Stimulated activated CD4-positive, alpha-beta T cell treated with anti-CD3 and anti-CD28 coated beads, Interleukin-12 subunit alpha, Interleukin-12 subunit beta, amount 100 ng/mL, for 24 hours (primary cell): ENCODE measurements at places on chromosomes 6 and 20.

- DNase-seq, result no peak
Observed at GRCh38 chr6:25623065-25623464, 28.9 kb upstream of the SCGN start.

DNA sequence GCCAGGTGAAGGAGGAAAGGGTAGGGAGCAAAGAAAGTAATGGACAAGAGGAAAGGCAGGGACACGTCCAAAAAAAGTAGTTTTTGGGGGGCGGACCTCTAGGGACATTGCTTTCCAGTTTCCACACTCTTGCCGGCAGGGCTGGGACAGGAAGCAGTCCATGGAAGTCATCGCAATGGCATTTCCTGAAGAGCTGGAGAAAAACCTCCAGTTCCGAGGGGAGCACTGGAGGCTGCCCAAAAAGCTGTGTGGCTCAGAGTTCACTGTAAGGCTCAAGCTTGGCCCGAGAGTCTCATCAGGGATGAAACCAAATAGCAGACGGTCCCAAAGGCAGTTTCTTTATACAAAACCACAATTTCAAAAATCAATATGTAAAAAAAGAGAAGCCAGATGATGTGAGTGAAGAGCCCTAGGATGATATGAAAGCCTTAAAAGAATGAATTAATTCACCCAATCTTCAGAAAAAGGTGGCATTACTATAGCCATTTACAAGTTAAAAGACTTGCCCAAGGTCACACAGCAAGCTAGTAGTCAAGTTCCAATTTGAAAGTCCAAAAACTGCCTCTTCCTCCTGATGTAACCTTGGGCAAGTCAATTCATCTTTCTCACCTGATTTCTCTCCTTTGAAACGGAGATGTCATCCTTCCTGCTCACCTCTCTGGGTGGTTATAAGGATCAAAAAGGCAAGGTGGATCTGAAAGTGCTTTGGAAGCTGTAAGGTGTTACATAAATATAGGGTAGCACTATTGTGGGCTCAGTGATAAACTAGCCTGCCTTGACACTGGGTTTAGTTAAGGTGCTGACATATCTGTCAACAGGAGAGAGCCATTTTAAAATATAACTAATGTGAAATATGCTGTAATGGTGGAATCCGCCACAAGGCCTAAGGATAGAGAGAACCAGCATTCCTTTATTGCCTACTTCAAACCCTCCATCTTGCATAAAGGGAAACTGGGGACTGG, 9.1 kb downstream of the BCL2L1 start:
- DNase-seq, result no peak

- no peak for DNase-seq
Observed at GRCh38 chr20:22389836-22390542, 194.4 kb downstream of the FOXA2 start.

- no peak for DNase-seq
Observed at GRCh38 chr6:29953001-29953441, 10.7 kb downstream of the HLA-A start.

DNA sequence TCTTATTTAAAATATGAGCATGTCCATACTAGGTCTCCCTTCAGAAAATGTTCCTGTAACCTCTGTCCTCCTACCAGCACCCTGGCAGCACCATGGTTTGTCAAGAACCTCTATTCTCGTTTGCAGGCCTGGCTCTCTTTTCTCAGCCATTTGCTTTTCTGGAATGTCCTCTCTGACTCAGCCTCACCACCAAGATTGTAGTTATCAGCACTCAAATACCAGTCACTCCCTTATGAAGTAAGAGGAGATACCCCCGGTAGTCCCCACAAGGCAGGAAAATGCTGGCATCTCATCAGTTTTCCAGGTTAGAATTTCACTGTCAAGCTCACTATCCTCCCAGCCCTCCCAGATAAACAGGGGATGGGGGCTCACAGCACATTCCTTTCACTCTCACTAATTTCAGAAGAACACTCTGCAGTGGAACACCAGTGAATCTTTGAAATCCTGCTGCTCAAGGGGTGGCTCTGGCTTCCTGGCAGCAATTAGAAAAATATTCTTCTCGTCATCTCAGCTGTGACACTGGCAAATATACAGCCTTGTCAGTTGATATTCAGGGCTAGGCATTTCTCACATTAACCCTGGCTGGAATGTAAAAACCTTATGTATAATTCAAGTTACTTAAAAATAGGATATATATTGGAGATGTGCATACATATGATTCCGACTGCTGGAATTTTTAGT, 129.2 kb downstream of the TBX18 start:
- no peak for DNase-seq

DNA sequence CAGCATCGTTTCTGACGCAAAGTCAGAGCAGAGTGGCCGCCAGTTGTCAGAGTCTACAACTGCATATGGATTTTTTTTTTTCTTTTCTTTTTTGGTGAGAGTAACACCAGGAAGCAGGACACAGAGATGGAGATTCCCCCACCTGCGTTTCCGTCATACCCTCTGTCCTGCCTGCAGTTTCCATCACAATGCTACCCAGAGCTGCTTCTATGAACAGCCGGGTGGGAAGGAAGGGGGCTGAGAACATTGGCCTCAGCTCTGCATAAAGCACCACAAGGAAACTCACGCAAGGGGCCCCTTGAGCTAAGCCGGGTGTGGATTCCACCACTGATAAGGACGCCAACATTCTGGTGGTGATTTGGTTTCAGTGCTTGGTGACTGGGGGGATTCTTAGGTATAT, 183.5 kb upstream of the AFDN start:
- no peak for DNase-seq

DNA sequence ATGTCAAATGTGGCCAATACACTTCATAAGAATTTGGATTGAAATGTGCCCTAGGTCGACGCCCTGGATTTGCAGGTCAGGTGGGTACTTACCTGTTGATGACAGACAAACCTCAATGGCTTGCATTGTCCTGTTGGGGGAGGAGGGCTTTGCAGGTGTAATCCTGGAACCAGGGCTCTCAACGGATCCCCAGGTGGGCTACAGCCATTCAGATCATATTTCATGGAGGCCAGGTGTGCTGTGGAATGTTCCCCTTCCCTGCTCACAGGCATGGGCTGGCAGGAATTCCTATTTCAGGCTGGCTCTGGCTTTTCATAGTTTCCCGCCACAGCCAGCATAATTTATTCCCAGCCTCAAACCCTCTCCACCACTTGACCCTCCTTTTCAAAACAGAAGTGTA, 254.7 kb downstream of the SMOC2 start:
- no peak for DNase-seq

DNA sequence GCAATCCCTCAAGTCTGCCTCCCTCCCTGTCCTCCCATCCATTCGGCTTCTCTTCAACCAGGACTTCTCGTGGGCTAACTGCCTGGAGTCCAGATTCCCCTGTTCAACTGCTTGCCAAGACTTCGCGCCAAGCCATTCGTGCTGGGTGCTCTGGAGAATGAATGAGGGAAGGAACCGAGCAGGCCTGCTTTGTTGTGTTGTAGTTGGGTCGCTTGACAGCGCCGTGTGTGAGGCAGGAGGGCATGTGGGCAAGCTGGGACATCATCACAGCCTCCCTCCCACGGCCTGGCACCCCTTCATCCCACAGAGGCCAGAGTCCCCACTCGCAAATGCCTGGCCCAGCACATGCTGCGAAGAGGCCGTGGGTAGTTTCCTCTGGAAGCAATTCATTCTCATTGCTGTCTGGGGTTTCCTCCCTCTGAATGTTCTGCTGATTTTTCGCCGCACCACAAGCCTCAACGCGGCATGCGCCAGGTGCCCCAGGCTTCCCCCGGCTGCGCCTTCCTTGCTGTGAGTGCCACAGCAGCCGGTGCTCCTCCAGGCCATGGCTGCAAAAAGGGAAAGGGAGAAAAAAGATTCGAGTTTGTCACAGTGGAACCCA, 336.0 kb downstream of the QKI start:
- no peak for DNase-seq

DNA sequence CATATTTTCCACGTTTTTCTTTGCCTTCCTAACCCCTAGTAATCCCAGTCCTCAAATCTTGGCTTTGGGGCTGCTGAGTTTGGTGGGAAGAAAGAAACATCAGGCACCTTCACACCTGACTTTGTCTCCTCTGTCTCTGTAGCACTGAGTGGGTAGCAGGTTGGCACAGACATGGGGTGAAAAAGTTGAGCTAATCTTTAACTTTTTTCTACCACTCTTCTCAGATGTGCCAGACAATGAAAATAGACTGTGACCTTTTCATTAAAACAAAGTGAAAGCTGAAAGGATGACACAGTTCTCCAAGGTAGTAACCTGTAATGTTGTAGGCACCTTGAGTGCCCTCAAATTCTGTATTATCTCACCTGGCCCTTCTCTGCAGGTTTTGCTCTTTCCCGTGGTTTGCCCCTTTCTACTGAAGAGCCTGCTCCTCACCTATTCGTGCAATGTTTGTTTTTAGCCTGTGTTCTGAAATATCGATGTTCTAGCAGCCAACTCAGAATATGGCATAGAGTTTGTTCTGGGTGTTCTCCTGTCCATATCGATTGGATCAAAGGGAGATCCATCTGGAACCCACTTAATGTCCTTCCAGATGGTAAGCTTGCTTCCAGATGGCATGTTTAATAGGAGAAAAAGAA, 57.8 kb upstream of the ATXN1 start:
- DNase-seq, result no peak

GRCh38 chr6:113526995-113527394, 330.1 kb upstream of the MARCKS start:
- DNase-seq, result no peak

- DNase-seq, result peak; percentile 31
Observed at GRCh38 chr20:38032585-38033329, 499 bp downstream of the TTI1 start.

GRCh38 chr20:21509079-21509596, 4.7 kb downstream of the NKX2-2 start:
- DNase-seq, result no peak

- DNase-seq, result no peak
Observed at GRCh38 chr20:57315083-57315975, 14.3 kb upstream of the SPO11 start.
